ENCODE measurements at places on chromosomes 11 and 22.

GRCh38 chr22:35575116-35575748 is 34.6 kb downstream of the RASD2 start:
- DNase-seq = no peak

GRCh38 chr11:67429038-67429668 is 859 bp downstream of the RPS6KB2 start:
- no peak for DNase-seq

DNA sequence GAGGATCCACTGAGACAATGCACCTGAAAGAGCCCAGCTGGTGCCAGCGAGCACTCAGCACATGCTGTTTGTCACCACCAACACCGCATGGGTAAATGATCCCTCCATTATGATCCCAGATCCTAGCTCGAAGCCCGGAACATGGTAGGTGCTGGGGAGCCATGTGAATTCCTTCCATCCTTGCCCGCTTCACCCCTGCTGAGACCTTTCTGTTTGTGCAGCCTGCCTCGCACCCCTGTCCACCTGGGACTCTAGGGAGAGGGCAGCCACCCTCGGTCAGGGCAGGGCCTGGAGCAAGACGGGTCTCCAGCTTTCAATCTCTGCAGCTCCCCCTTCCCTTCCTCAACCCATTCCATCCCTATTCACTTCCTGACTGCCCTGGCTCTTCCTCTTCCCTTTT is 116.2 kb upstream of the ALX4 start:
- no peak for DNase-seq

DNA sequence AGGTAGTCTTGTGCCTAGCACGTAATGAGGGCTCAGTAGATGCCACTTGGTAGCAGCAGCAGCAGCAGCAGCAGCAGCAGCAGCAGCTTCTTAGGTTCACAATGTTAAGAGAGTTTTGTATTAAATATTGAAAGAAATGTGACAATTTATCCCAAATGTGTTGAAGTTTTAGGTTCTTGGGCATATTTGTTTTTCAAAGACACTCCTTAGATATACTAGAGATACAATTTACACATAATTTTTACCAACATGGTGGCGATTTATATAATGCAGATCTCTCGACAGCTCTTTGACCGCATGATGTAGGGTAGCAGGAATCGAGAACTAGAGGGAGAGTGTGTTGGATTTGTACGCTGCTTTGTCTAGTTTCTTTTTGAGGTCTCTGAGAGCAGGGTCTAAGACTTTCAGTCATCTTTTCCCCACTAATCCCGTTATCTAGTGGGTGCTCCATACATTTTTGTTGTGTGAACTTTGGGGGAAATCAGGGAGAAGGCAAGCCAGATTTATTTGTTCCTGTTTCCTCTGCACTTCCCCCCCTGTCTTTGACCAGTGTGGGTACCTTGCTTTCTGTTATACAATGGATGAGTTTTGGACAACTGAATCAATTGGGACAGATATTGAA is 1.4 kb downstream of the FDX1 start:
- peak; percentile 18 for DNase-seq

DNA sequence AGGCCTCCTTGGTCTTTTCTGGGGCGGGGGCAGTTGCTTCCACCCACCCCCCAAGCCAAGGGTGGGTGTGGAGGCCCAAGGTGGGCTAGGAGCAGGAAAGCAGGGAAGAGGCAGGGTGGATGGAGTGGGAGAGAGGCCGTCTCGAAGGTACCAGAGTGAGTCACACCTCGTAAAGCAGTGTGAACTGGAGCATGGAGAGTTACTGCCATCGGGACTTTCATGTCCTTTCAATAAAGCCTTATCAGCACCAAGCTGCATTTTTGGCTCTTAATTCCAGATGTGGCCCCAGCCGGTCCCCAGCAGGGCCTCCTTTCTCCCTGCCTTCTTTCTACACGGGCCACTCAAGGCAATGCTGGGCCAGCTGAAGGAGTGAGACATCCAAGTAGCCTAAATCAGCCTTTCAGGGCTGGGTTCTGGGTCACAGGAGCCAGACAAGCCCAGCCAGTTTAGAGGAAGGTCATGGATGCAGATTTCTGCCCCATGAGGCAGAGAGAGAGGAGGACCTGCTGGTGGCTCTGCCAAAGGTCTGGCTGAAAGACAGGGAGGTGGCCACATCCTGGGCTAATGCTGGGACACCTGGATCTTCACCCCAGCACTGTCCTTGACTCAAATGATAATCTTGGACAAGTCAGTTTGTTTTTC is 59.0 kb upstream of the CD82 start:
- no peak for DNase-seq

DNA sequence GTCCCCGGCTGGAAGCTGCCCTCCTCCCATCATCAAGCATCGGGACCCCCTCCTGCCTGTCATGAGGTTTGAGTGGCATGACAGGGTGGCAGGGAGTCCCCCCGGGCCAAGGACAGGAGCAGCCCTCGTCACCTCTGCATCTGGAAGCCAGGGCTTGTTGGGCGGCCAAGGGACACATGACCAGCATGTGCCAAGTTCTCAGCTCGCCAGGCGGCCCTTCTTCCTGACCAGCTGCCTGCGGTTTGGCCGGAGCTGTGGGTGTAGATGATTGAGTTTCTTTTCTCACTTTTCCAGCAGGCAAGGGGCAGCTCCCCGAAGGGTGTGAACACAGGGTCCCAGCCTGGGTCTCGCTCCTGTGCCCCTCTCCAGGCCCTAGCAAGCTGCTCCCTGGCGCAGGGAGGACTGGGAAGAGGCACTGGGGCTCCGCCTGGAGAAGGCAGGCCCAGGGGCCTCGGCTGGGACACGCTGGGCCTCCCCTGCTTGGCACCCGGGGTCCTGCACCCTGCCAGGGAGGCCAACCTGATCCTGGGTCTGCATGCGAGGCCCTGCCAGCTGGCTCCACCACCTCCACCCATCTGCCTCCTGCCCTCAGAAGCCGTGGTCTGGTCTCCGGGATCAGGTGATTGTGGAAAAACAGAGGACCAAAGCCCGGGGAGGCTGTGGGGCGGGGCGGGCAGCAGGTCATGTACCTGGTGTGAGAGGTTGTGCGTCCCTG is 13.4 kb downstream of the ARHGAP8 start:
- no peak for DNase-seq

- DNase-seq = no peak
Measured at GRCh38 chr11:69800278-69800677, 18.9 kb downstream of the FGF3 start.

DNA sequence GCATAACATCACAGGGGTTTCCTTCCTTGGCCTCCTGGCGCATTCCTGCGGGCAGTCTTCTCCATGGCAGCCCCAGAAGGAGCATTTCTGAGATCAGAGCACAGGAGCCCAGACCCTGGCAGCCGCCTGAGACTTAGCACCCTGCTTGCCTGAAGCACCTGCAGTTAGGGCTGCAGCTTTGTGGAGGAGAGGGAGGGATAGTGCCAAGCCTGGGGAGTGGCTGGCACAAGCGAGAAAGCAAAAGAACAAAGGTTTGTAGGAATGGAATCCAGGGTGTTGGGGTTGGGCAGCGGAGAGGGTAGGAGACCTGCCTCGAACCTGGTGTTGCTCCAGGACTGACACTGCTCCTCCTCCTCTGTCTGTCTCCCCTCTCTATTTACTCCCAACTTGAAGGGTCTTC is 66.9 kb downstream of the SCN3B start:
- no peak for DNase-seq

DNA sequence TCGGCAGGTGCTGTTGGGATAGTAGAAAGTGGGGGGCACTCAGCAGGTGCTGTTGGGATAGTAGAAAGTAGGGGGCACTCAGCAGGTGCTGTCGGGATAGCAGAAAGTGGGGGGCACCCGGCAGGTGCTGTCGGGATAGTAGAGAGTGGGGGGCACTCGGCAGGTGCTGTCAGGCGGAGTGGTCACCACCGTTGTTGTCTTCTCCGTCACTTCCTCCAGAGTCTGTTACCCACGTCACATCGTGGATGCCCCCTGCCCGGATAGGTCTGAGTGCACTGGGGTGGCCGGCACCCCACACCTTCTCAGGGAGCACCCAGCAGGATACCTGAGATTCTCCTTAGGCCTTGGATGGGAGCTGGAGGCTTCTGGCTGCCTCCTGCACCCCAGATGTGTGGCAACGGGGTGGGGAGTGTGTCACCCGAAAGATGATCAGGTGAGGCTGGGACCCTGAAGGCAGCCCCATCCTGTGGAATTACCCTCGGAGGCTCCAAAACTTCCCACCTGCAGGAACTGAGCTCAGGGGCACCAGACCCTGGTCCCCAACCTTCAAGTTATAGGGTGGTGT is 24.1 kb upstream of the KRTAP5-7 start:
- DNase-seq = no peak

DNA sequence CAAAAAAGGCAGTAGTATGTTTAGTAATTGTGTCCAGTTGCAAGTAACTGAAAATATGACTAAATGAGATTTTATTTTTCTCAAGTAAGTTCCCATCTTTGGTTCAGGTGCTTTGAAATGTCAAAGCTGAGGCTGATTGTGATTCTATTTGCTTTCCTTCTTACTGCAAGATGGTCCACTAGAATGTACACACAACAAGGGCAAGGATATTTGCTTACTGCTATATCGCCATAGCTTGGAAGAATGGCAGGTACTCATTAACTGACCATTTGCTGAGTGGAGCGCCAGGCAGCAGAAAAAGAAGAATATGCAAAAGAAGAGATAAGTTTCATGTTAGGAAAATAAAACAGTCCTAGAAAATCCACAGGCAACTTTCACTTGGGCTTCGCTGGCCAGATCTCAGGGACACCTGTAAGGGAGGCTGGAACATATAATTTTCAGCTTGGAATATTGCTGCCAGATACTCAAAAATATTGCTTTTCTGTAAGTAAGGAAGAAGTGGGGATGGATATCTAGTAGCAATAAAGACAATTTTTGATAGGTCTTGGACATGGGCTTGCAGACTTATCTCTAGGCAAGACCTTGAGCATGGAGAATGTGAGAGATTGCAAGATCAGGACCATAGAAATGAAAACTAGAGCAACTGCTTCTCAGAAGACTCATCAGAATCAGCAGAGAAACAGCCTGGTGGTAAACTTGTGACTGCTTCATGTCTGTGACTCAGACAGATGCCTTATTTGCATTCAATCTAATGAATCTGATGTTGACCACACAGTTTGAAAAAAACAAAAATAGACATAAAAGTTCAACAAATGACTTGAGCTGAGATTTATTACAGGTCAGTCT is 44.8 kb upstream of the OR9Q1 start:
- no peak for DNase-seq

GRCh38 chr11:45737056-45737455 is 67.9 kb upstream of the SLC35C1 start:
- no peak for DNase-seq

GRCh38 chr22:21734540-21735199 is 924 bp downstream of the YPEL1 start:
- DNase-seq = peak; percentile 42

DNA sequence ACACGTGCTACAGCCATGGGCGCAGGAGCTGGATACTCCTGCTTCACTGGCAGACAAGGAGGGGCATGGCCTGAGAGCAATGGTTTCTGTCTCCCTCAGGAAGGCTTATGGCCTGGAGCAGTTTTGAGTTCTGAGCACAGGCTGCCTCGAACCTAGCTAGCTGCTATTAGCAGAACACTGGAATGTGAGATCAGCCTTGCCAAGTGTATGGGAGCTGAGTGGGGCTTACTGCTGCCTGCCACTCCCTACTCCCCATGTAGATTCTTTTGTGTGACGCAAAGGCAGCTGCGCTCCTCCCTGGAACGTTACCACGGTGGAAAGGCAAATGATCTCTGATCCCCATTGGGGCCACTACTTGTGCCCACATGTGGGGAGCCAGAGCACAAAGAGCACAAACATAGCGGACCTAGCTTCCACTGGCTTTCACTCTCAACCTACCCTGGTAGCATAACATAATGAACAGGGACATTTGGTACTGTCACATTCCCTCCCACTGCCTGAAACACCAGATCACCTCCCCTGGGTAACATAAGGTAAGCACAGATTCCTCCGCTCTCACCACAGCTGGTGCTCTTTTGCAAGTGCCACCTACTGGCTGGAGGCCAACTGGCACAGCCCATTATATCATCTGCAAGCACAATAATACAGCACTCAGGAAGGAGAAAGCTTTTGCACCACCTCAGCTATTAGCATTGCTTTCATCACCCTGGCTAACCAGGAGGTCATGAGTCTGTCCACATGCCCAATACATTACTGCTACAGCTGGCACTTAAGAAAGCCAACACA is 84.6 kb upstream of the GUCY1A2 start:
- no peak for DNase-seq

GRCh38 chr11:67023957-67024353 is 1.0 kb downstream of the SYT12 start:
- DNase-seq = no peak

GRCh38 chr11:79116600-79116999 is 324.2 kb downstream of the TENM4 start:
- peak; percentile 14 for DNase-seq

DNA sequence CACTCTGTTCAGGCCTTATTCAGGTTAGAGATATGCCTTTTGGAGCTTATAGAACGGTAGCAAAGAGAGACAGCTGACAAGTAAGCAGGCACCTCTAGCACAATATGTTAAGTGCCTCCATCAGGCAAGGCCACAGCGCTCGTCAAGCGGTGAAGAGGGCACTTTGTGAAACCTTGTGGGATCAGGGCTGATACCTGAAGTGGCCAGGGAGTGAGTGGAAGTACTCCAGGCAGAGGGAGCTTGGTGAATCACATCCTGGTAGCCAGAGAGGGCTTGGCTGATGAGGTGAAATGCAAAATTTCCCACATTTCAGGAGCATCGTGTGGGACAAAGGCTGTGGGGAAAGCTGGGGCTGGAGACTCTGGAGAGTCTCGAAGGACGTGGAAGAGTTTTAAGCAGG is 87.4 kb downstream of the PKNOX2 start:
- DNase-seq = no peak

Data from adipocyte (in vitro differentiated cells).